ENCODE measurements at places on chromosomes 1 and 21. TPM values are rescaled to one million over a fixed set of nuclear protein-coding genes. Genes with fewer than 3 reads are reported as not detected.

- DNase-seq = no peak
These were observed 21.5 kb downstream of the SPATA6 start for GRCh38 chr1:48450505-48450904.

DNA sequence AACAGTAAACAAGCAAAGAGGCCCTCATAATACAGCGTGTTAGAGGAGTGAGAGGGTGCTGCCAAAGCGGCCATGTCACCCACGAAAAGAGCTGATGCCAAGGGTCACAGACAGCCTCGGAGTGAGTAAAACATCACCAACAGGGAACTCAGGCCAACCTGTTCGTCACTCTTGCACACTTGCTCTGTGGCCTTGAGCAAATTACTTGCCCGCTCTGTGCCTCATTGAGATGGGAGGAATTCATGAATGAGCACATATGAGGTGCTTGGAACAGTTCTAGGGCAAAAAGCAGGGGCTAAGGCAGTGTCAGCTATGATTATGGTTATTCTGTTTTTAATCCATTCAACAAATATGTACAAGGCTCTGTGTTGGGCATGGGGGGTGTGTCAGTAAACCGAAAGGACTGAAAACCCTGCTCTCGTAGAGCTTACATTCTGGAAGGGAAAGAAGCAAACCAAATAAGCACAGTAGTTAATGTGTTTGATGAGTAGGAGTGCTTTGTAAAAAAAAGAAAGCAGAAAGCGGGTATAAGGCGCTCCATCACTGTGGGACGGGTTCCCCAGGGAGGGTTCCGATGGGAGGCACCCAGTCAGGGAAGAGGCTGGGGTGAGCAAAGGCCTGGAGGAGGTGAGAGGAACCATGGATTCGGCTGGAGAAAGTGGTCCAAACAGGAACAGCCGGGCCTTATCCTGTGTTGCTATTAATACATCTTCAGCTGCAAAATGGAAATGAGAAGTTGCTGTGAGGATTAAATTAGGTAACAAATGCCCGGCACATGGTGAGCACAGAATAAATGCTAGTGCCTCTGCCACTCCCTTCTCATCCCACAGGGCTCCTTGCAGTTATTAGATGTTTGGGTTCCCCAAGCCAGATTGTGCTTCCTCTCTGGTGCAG is 39.5 kb upstream of the RD3 start:
- DNase-seq = no peak

DNA sequence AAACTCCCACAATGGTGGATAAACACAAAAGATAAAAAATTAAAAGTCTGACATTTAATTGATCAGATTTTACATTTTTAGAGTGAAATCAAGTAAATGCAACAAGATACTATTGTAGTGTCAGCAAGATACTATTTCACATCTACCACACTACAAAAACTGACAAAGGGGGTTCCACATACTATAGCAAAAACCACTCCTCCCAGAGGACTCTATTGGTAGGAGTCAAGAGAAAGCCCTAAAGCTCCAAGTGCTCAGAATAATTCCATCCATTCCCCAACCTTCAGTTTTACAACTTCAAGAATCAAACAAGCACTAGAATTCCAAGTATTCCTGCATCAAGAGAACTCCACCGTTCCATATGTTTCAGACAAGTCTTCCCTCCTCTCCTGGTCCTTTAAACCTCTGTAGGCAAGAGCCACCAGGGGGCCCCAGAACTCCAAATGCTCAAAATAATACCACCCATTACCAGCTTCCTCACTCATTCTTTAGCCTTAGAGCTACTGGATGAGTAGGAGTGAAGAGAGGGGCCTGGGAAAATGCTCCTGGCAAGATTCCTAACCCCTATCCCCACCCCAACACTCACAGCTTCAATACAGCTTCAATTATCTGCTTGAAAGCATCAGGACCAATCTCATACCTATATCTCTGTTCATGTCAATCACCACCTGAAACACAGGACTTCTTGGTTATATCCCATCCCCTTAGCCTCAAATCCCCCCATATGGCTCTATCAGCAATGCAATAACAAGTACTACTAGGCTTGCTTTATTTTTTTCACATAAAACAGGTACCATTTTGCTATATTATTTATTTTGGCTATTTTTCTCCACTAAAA is 9.9 kb downstream of the TOR1AIP2 start:
- no peak for DNase-seq

- no peak for DNase-seq
These were observed 7.3 kb downstream of the SSU72 start for GRCh38 chr1:1567152-1567875.

DNA sequence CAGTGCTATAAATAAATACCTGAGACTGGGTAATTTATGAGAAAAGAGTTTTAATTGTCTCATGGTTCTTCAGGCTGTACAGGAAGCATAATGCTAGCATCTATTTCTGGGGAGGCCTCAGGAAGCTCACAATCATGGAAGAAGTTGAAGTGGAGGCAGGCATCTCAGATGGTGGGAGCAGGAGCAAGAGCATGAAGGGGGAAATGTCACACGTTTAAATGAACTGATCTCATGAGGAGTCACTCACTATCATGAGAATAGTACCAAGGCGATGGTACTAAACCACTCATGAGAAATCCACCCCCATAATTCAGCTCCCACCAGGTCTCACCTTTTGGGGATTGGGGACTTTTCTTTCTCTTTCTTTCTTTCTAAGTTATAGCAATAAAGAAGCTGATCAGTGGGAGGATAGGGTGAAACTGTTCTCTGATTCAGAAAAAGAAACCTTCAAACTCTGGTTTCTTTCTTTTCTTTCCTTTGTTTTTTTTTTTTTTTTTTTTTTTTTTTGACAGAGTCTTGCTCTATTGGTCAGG is 17.1 kb upstream of the SPAG17 start:
- DNase-seq = no peak

GRCh38 chr21:26210614-26211013 is 40.0 kb upstream of the APP start:
- DNase-seq = no peak

DNA sequence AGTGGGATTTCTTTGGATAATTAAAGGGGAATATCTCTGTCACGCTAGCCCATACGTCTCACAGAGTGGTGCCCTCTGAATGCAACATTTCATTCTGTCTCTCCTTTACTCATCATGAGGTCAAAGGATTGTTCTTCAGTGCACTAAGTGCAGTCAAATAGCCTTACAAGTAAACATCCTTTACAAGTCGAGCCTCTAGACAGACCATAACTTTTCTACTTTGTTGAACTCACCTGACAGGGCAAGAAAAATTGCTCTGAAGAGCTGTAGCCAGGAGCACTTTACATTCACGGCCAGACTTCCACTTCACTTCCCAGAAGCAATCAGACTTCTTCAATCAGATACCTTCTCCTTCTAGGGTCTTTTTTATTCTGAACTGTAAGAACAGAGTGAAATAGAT is 768.0 kb upstream of the TMPRSS15 start:
- DNase-seq = no peak

DNA sequence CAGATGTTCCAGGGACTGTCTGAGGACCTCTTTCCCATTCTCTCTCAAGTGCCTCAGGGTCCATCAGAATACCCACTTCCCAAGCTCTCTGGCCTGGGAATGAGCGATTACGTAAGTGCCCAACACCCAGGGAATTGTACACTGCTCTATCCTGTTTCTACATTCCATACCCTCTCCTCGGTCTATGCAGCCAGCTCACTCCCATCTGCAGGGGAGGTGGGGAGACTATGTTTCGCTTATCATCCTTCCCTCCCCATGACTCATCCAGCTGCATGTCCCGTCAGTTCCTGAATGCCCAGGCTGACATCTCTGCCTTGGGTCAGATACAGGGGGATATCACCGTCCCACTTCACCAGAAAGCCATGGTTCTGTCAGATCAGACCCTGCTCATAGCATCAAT is 34.5 kb upstream of the CD1D start:
- DNase-seq = no peak

DNA sequence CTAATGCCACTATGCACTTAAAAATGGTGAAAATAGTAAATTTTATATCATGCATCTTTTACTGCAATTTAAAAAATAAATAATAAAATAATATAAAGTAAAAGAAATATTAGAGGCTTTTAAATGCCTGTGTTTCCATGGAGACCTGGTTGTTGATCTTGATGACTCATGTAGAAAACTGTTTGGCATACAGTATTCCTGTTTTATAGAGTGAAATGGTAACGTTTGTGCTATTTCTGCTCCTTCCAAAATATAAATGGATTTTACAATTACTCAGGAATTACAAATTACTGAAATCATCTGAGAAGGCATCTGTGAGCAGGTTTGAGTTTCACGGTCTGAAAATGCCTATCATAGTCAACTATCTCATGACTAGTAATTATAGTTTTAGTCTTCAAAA is 98.4 kb upstream of the USP25 start:
- no peak for DNase-seq

GRCh38 chr1:919271-919872 is 4.4 kb upstream of the SAMD11 start:
- DNase-seq = peak; percentile 83

- DNase-seq = no peak
These were observed 46.3 kb downstream of the DAB1 start for GRCh38 chr1:57377339-57378139.

FCGR1A gene
- total RNA-seq = 52.7 TPM

PRAMEF18 gene
- total RNA-seq = not detected

OR10Z1 gene
- total RNA-seq = not detected

NGF gene
- total RNA-seq = 1.5 TPM

EXO1 gene
- total RNA-seq = not detected

S100A16 gene
- total RNA-seq = 45.0 TPM

S100A2 gene
- total RNA-seq = 11.9 TPM
